ENCODE measurements at places on chromosomes 12 and 14.

DNA sequence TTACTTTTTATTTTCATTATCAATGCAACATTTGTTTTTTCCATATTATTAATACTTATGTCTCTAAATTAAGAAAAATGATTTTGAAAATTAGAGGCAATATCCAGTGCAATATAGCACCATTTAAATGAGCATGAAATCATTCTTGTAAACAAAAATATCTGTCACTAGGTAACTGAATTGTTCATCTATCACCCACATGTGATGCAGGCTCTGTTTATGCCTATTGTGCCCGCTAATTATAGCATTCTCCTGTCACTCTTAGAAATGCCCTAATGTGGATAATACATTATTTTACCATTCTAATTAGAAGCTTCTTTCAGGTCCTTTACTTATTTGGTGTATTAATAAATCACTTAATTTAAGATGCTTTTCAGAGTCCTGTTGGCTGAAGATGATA, 1332.4 kb downstream of the AACS start:
- no peak for DNase-seq

DNA sequence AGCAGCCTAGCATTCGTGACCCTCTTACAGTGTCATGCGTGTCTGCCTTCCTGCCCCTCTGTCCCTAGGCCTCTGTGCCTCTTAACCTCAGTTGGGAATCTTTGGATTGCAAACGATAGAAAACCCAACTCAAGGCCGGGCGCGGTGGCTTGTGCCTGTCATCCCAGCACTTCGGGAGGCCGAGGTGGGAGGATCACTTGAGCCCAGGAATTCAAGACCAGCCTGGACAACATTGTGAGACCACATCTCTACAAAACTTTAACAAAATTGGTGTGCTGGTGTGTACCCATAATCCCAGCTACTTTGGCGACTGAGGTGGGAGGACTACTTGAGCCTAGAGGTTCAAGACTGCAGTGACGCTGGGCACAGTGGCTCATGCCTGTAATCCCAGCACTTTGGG, 36.7 kb downstream of the TMEM120B start:
- no peak for DNase-seq

GRCh38 chr14:64828071-64828470, 51.6 kb downstream of the SPTB start:
- no peak for DNase-seq

GRCh38 chr14:94203473-94204210, 29.5 kb downstream of the PPP4R4 start:
- no peak for DNase-seq

DNA sequence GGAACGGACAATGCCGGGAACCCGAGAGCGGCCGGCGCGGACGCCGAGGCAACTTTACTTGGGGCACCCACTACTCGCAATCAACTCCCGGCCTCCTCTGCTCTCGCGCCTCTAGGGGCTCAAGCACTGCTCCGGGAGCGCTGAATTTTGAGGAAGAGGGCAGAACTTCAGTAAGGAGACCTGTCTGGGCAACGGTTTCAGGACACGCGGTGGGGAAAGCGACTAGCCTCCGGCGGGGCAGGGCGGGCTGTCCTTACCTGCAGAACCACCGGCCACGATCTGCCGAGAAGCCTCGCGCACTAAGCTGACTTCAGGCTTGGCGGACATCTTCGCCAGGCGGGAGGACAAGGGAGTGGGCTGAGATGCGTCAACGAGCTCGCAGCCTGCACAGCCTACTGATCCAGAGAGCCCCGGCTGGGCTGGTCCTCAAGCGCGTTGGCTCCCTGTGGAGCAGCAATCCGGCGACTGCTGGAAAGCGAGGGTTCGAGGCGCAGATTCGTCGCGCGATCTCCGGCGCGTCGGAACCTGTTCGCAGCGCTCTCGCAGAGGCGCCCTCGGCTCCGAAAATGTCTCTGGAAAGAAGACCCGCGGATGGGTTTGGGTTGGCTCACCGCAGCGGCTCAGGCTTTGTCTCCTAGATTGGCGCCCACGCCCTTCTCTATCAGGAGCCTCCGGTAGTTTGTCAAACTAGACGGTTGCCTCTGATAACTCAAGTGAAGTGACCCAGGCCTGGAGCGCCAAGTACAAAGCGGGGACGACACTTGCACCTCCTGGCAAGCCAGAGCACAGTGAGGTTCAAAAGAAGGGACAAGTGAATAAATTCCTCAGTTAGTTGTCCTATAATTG, at the start of gene SLC25A21:
TSS of gene SLC25A21 (minus strand) at position 583 of the 846 bp plus-strand sequence.
- DNase-seq, result peak; percentile 64

DNA sequence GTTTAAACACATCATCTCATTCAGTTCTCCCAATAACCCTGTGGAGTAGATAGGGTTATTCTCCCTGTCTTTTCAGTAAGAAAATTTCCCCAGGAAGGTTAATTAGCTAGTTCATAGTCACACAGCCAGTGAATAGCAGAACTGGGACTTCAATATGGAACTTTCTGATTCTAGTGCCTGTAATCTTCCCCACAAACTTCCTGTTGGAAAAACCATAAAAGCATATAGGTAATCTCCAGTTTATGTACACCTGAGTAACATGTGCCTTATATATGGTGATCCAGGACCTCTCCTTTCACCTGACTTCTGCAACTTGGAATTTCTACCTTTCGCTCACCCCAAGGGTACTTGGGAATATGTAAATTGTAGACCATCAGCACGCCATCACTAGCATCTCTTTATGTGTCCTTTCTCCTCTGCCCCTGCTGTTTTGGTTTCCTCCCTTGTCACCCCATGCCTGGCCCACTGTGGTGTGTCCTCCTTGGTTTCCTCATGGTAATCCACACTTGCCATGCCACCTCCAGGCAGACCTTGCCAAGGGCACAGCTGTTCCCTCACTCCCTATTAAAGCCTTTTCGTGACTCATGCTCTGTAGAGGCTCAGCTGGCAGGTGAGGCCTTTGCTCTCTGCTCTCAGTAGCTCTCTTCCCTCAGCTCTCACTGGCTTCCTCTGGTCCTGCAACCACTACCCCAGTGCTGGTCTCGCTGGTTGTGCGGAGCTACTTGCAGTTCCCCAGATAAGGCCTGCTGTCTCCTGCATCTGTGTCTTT, 16.7 kb downstream of the TBC1D30 start:
- no peak for DNase-seq

DNA sequence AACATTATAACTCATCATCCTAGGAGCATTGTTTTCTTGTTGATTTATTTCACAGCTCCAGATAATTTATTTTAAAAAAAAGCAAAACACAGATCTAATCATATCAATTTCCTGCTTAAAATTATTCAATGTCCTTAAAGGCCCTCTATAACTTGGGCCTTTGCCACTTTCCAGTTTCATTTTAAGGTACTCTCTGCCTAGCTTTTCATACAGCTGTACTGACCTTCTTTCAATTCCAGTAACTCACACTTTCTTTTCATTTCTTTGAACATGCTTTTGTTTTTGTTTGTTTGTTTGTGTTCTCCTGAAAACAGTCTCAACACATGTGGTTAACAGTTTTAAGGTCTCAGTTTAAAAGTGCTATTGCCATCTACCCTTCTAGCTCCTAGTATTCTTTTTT, 281.9 kb downstream of the ACSS3 start:
- no peak for DNase-seq

GRCh38 chr14:39641224-39641623, 209.0 kb upstream of the FBXO33 start:
- DNase-seq, result no peak

DNA sequence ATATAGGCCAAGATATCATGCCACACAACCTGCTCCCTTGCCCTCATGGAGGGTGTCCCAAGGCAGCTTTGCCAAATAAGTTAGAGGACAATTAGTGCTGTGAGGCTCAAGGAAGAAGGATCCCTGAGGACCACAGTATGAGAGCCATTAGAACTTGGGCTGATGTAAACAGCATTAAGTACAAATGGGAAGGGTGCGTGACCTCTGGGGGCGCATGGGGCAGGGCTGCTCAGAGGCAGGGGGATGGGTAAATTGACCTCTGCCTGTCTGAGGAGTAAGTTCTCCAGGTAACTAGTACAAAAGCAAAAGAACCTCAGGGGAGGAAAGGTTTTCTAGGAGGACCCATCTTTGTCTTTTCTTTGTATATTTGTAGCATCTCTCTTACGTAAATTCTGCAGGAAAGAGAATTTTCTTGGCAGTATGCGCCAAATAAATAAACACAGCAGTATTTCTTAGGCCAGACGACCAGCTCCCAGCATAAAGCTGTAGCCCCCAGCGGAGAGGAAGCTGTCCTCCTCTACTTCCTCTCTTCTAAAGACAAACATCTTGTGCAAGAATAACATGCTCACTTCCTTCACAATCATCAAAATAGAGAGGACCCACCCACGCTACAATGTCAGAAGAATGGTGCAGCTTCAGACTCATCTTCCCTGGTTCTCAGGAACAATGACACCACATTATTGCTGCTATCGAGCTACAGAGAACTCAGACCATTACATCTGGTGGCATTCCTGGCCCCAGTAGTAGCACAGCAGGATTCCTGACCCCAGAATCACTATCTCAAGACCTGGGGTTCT, 16.4 kb upstream of the VWF start:
- DNase-seq, result peak; percentile 18

GRCh38 chr12:101862245-101862644, 15.1 kb upstream of the DRAM1 start:
- DNase-seq, result no peak

GRCh38 chr12:116381744-116382685, 104.5 kb upstream of the MED13L start:
- no peak for DNase-seq

- no peak for DNase-seq
Measured at GRCh38 chr12:72286526-72286925, 14.4 kb downstream of the TRHDE start.

GRCh38 chr14:24032727-24033418, 18.9 kb upstream of the CARMIL3 start:
- DNase-seq, result no peak

DNA sequence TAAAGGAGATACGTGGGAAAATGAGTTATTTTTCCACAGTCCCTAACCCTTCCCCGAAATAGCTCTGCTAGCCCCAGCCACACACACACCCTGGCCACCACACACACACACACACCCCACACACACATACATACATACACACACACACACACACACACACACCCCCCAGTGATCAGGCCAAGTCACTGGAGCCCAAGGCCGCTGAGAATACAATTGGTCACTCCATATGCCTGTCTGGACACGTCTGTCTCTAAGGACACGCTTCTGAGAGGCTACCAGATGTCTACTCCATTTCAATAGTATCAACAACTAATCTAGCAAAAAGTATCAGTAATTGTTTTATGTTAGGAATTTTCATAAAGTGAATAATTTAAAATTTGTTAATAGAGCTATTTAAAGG, 13.0 kb upstream of the DIABLO start:
- no peak for DNase-seq

GRCh38 chr14:61254808-61255526, 26.2 kb downstream of the TMEM30B start:
- DNase-seq, result no peak
